Stimulated activated CD8-positive, alpha-beta memory T cell treated with anti-CD3 and anti-CD28 coated beads, Interleukin-15, amount 100 ng/mL, for 4 hours (primary cell): ENCODE measurements at places on chromosomes 7 and 10.

DNA sequence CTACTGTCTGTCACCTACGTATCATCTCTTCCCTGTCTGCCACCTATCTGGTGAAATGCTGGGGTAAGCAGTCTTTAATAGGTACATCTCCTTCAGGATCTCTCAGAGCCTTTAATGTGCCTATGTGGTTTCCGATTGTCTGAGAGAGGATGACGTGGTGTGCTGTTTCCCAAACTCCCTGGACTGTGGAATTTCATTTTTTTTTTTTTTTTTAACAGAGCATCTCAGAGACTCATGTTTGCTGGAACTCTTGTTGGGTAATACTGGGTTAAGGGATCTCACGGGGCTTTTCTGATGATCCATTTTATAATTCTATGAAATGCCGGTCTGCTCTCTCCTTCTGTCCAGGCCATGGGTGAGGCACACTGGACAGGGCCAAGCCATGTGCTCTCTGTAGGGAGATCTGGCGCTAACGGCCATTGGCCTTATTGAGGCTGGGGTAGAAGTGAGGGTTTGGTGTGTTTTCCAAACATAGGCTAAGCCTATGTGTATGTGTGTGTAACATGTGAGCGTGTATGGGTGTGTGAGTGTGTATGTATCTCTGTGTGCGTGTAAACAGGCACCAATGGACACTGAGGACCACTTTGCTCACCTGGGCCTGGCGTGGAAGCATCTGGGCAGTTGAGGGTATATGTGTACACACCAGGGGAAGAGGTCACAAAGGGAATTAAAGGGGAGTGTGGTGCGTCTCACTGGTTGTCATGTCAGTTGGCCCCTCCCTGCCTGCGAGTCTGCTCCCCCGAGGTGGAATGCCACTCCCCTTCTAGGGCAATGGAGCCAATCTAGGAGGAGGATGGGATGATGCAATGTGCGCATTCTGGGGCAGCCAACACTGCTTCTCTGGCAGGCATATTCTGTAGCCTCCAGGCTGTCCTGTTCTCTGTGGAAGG, 7.8 kb downstream of the ADRA2A start:
- no peak for DNase-seq

GRCh38 chr7:86328801-86329433, 314.8 kb upstream of the GRM3 start:
- DNase-seq, result no peak

GRCh38 chr7:100943693-100944092, 5.6 kb upstream of the MUC3A start:
- no peak for DNase-seq

GRCh38 chr7:47786557-47787248, 161.6 kb downstream of the PKD1L1 start:
- no peak for DNase-seq

DNA sequence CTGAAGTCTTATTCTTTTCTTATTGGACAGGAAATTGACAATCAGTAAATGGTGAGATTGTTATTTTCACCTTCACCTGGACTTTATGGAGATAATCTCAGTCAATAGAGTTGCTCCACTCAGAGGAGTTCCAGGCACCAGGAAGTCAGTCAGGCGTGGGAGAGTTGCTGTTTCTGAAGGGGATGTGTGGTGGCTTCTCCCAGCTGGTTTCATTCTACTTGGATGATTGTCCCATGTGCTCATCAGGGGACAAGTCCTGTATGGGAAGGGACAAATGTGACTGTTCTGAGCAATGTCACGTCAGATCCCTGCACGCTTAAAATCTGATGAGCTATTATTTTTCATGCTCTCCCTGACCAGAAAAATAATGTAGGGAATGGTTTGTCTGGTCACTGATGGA, 222.5 kb upstream of the PITRM1 start:
- DNase-seq, result no peak

DNA sequence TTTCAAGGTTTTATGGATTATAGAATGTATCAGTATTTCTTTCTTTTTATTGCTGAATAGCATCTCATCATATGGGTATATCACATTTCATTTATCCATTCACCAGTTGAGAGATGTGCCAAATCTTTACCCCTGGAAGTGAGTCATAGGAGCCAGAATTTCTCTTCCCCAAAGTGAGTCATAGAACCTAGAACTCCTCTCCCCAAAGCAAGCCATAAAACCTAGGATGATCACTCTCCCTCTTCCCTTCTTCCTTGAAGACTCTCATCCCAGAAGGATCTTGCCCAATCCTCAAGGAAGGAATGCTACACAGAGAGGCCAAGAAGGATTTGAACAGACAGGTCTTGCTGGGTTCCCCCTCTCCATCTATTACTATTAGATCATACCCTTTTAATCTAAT, 199.9 kb downstream of the EVX1 start:
- DNase-seq, result no peak

DNA sequence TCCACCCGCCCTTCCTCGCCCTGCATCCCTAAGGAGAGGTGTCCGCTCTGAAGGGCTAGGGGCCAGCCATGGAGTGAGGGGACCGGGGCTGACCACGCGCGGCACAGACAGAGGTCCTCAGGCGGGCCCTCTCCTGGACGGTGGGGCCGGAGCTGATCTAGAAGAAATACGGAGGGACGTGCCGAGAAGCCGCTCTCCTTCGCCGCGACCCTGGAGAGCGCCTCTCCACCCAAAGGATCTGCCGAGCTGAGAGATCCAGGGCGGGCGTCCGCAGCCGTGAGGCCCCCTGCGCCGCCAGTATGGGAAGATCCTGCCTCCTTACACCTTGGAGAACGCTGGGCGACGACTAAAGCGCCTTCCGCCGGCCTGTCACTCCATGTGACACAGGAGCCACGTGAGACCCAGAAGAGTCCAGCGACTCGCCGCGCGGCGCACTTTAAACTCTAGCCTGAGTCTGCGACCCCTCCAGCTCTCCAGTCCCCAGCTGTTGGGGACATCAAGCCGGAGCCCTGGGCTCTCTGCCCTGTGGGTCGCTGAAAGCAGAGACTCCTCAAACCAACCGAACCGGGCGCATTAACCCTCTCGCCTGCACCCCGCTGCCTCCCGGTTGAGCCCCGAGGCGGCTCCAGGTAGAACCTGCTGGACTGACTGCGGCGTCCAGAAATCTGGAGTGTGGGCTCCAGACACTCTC, 1.5 kb upstream of the SFMBT2 start:
- no peak for DNase-seq

DNA sequence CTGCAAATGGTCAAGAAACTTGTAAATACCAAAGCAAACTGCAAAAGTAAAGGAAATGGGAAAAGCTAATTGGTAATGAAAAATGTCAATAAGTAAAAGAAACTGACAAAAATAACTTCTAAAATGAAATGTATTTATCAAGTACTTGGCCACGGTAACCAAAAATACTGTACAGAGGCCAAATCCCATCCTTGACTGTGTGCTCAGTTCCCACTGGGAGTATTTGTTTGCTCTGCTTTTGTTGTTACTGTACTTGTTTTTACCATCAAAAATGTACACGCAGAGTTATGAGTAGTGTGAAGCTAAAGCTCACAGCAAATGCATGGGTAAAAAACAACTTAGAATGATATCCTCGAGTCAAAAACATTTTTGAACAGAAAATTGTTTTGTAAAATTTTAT, 31.1 kb downstream of the ENKUR start:
- no peak for DNase-seq

- no peak for DNase-seq
Observed at GRCh38 chr7:13115855-13116254, 428.4 kb downstream of the ARL4A start.

GRCh38 chr10:77351386-77351785, 286.2 kb downstream of the KCNMA1 start:
- no peak for DNase-seq

DNA sequence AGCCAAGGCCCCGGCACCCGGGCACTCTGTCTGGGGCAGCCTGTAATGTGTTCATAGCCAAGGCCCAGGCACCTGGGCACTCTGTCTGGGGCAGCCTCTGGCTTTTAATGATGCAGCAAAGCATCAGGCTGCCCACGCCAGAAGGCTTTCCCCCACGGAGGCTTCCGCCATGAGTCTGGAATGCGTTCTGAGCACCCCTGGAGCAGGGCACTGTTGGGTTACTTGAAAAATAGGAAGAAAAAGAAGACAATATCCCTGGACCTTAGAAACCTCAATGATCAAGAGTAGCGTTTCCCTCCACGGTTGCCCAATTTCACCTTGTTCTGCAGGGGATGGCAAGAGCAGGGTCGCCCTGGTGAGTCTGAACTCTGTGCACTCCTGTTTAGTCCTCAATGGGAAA, 565.0 kb downstream of the PTPRN2 start:
- DNase-seq, result no peak

- DNase-seq, result no peak
Observed at GRCh38 chr7:44508328-44509030, 18.0 kb upstream of the NUDCD3 start.

- no peak for DNase-seq
Observed at GRCh38 chr10:126240483-126240882, 147.8 kb downstream of the ADAM12 start.

- DNase-seq, result no peak
Observed at GRCh38 chr10:54137396-54137795, 663.6 kb downstream of the PCDH15 start.

DNA sequence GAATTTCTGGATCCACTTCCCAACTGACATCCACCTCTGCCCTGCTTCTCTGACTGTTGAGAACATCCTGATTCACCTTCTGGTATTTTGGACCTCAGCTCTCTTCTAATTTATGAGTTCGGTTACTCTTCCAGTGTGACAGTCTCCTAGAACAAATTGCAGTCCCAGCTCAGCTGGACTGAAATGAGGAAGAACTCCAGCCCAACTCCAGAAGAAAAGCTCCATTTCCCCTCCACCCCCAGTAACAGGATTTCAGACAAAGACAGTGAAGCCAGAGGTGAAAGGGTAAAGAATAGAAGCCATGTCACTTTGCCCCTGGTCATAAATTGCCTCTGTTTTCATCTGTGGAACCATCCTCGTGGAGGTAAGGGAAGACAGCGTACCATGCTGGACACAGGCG, 26.2 kb upstream of the INHBA start:
- DNase-seq, result no peak

- DNase-seq, result no peak
Observed at GRCh38 chr7:97450516-97450915, 281.4 kb upstream of the TAC1 start.

GRCh38 chr10:70324339-70324861, 40.6 kb upstream of the NPFFR1 start:
- no peak for DNase-seq

DNA sequence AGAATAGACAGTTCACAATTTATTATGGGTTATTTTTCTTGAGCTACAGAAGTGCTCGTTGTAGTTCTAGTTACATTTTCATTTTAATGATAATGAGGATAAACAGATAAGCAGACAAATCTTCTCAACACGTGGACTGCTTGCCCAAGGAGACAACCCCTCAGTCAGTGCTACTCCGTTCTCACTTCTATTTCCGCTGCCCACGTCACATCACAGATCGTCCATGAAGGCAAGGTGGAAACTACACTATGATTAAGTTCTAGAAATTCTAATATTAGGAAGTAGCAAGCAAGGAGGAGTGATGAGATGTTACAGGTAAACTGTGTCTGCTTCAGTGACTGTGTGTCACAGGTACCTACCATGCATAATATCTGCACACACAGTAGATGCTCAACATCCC, 210.5 kb downstream of the CHCHD3 start:
- no peak for DNase-seq

DNA sequence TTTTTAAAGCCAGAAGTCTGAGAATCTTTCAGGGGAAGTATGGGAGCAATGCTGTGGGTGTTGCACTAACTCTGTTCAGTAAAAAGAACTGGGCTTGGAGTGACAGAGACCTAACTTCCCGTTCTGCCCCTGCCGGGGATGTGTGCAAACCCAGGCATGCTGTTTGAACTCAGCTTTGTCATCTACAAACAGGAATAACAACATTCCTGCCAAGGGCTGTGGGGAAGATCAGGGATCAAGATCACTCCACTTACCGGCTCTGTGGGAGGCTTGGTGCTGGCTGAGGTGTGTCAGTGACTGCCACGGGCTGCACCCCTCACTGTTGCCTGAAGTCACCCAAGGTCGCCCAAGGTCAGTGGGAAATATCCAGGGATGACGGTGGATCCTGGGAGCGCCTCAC, 23.1 kb upstream of the DRGX start:
- DNase-seq, result no peak

DNA sequence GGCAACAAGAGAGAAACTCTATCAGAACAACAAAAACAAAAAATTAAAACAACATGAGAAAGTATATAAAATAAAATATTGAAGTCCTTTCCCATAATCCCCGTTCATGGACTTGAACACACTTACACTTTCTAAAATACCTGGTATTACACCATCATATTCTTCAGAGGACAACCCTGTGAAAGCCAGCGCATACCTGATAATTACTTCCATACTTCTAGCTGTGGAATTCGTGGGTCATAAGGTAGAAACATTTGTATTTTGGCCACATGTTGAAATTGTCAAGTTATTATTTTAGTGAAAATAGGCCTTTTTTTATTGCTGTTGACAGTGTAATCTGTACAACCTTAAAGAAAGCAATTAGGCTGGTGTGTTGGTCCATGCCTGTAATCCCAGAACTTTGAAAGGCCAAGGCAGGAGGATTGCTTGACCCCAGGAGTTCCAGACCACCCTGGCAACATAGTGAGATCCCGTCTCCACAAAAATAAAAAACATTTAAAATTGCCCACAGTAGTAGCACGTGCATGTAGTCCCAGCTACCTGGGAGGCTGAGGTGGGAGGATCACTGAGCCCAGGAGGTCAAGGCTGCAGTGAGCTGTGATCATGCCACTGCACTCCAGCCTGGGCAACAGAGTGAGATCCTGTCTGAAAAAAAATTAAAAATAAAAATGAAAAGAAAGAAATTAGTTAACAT, 5.1 kb upstream of the PCGF6 start:
- no peak for DNase-seq

GRCh38 chr10:33215635-33216034, 118.8 kb downstream of the NRP1 start:
- no peak for DNase-seq

- no peak for DNase-seq
Observed at GRCh38 chr7:137578541-137578940, 235.0 kb upstream of the PTN start.

DNA sequence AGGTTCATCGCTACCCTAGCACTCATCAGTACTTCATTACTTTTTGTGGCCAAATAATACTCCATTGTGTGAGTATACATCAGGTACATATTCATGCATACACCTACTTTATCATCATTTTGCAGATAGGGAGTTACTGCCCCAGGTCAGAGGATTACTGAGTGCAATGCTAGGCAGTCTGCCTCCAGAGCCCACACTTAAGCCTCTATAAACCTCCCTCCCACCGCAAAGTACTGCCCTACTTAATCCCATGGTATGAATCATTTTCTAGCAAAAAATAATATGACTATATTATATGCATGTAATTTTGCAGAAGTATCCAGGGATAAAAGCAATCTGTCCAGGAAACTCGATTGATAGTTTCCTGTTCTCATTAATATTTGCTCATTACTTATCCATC, 194.3 kb downstream of the GRID1 start:
- DNase-seq, result no peak

GRCh38 chr7:82705517-82706260, 262.1 kb upstream of the CACNA2D1 start:
- no peak for DNase-seq

GRCh38 chr10:21173802-21174714, 276.9 kb upstream of the NEBL start:
- no peak for DNase-seq
